Activated naive CD4-positive, alpha-beta T cell treated with anti-CD3 and anti-CD28 coated beads, Interleukin-2, amount 10 ng/mL, durations not matched to agents 7 days and 5 days (primary cell): ENCODE measurements at places on chromosomes 2 and 18.

GRCh38 chr18:77111951-77112746 is 20.4 kb downstream of the MBP start:
- DNase-seq = no peak

- no peak for DNase-seq
Measured at GRCh38 chr18:54776282-54776977, 51.8 kb upstream of the RAB27B start.

DNA sequence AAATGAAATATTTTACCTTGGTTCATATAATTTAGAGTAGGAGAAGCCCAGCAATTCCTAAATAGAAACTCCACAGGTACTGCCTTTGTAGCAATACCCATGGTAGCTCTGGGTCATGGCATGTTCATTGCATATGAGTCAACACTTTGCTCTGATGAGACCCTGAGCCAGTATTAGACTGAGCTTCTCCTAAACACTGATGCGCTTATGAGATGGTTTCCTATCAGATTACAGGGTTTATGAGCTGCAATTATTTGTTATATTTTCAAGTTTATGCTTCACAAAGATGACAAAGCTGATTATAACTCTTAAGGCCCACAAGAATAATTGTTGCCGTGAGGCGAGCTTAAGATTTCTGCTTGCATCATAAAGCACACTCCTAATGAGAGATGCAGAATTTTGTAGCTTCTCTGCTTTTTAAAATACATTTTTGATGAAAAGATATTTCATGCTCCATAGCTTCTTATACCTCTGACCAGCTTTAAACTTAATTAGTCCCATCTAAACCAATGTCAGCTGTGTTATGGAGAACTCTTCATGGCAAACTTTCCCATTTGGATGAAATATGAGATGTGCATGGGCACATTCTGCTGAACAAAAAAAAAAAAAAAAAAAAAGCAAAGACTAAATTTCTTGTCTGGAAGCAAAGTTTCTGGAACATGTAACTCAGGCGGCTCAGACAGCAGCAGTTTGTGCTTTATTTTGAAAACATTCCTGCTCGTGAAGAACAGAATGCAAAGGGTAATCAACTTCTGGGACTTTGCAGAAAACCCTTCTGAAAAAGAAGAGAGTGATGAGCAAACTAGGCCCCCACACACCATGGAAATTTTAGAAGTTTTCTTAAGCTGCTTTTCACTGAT is 162.6 kb downstream of the KCNE4 start:
- no peak for DNase-seq

GRCh38 chr2:206075113-206075512 is 10.9 kb downstream of the INO80D start:
- no peak for DNase-seq

GRCh38 chr2:72889991-72890390 is 2.8 kb downstream of the SPR start:
- no peak for DNase-seq
